ENCODE measurements at places on chromosomes 1 and 21.
A peak's percentile ranks its signal among the peaks of the same experiment; 100 is the strongest.

DNA sequence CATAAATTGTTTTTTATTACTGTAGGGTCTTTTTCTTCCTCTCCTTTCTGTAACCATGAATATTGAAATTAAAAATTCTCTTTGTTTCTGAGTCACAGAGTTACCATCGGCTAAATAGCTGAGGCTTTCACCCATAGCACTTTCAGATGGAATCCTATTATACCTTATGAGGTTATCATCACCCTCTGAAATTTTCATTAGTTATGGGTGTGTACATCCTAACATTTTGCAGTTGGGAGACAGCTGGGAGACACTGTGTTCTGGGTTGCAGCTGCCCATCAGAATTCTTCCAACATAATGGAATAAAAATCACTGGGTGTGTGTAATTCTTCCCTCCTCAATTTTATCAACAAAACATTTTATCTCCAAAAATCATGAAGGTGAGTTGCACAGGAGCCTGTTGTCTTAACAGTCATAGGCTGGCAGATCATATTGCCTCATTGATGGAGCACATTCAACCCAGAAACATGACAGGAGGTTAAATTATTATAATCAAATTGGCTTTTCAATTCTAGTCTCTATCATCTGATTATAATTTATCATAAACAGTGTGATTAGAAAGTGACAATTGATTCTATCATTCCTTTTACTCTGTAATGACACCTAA, 17.4 kb downstream of the CYYR1 start:
- DNase-seq, result no peak

GRCh38 chr1:228209657-228210056, 1.8 kb downstream of the OBSCN start:
- DNase-seq, result no peak

DNA sequence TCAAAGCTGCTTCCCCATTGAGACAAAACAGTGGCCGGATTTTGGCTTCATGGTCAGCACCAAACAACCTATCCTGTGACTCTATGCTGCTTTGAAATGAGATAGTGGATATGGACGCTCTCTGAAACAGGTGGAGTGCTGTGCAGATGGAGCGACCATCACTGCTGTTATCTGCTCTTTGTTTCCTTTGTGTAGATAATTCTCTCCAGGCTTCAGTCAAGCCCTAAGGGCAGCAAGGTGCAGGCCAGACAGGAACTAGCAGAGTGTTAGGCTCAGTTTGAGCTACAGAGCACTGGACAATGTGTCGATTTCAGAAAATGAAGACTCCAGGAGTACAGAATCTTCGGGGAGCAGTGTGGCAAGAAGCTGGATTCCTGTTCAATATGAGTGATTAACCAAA, 4.8 kb upstream of the IRF6 start:
- DNase-seq, result no peak

DNA sequence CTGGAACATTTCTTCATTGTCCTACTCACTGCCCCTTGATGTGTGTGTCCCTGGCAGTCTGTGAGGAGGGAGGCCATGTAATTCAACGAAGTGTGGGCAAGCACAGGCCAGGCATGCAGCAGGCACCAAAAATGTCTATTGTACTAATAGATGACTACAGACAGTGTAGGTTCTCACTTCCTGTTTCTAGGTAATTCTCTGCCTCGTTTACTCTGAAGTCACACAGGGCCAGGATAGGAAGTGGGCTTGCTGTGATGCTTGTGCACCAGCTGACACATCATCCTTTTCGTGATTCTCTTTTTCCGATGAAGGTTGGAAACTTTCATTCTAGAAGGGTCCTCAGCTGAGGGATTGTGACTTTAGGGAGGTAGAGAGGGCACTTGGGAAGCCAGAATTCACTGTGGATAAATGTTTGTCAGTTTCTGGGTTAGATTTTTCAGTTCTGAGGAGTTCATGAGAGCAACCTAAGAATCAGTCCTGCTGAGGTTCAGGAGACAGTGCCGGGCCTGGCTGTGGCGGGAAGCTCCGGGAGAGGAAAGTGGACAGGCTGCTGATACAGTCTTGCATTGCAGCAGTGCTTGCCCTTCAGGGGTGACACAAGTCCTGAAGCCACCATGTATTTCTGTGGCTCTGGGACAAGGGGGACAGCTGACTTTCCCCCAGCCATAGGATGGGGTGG, 4.3 kb upstream of the CSF1 start:
- peak; percentile 65 for DNase-seq

DNA sequence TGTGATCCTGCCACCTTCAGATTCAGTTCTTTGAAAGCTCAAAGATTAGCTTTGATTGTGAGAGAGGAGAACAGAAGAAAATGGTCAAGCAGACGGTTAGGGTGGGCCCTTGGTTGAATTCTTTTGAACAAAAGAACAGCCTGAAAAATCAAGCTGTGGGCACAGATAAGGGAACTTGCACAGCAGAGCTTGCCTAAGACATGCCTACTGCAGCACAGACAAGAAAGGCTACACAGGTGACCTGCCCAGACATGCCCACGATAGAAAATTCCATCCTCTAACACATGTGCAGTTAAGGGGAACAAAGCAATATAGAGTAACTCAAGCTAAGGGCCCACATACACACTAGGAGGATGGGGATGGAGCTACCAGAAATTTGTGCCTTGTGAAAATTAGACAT, 512.5 kb upstream of the LRRC7 start:
- DNase-seq, result no peak

DNA sequence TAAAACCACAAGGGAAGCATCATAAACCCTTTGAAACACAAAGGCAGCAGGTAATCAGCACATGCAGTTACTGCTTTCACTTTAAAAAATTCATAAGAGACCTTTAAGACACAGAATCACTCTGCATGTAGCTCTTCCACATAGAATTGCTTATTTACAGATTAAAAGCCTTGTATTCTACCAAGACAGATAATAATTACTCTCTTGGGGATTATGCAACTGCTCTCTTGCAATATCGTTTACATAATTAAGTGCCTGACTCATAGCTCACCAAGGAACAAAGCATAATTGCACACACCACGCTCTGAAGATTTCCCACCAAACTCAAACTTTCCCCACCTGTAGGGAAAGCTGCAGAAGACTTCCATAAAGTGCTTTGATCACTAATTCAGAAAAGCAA, 87.9 kb downstream of the VAV3 start:
- DNase-seq, result no peak

GRCh38 chr1:231626951-231627614, 493 bp downstream of the DISC1 start:
- DNase-seq, result peak; percentile 67

GRCh38 chr1:94382201-94382600, 36.0 kb upstream of the ABCD3 start:
- no peak for DNase-seq

DNA sequence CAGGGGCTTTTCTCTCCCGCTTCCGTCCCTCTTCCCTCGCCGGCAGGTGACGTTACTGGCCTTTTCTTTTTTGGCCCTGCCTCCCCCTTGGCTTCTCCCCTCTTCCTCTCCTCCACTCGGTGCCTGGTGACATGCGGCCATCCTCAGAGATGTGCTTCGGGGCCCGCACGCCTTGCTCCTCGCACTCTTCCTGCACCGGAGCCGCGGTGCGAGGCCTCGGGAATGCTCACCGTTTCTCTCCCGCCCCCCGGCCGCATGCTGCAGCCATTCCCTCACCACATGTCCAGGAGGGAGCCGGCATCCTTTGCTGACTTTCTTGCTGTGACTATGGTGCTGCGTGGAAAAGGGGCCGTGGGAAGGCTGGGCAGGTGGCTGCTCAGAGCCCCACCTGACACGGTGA, 39.3 kb downstream of the PDE9A start:
- no peak for DNase-seq

GRCh38 chr1:223231011-223231572, 88.0 kb upstream of the TLR5 start:
- DNase-seq, result no peak

GRCh38 chr1:111535256-111536191, 32.1 kb upstream of the ADORA3 start:
- no peak for DNase-seq

GRCh38 chr1:106912131-106912530, 144.3 kb upstream of the PRMT6 start:
- DNase-seq, result no peak

- no peak for DNase-seq
These were observed 104.4 kb downstream of the GLIS1 start for GRCh38 chr1:53634571-53634979.

GRCh38 chr1:152777510-152778137, 2.7 kb downstream of the LCE1F start:
- DNase-seq, result peak; percentile 20

- DNase-seq, result peak; percentile 66
These were observed 648 bp upstream of the ADAR start for GRCh38 chr1:154608397-154609270.

GRCh38 chr1:25809283-25809926, 9.4 kb downstream of the SELENON start:
- no peak for DNase-seq

DNA sequence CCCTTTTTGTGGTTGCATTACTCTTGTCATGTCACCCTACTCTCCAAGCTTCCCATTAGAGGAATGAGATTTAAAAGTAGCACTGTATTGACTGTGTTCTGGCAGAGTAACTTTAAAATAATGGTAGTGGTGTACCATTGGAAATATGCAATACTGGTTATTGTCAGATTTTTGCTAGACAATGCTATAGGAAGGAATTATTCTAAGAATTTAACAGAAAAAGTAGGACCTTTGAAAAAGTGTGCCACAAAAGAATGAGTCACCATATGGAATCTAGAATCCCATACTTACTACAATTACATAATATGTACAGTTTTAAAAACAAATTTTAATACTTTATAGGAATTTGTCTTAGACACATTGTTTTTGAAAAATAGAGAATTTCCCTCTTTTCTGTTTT, 13.8 kb downstream of the MIER1 start:
- DNase-seq, result no peak

DNA sequence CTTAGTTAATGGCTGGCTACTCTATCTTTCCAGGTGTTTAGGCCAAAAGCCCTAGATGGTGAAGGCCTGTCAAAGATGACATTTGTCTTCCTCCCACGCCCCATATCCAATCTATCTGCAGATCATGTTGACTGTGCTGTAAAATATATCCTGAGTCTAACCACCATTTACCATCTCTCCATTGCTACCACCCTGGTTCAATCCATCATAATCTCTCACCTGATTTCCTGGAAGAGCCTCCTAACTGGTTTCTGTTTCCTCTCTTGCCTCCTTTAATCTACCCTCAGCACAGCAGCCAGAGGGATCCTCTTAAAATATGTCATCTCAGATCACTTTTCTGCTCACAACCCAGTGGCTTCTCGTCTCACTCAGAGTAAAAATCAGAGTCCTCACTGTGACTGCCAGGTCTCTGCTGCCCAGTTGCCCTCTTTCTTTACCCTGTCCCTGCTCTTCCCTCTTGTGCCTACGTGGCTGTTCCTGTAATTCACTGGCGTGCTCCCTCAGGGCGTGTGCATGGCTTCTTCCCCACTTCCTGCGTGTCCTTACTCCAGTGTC, 17.8 kb downstream of the TMEM50A start:
- no peak for DNase-seq

GRCh38 chr1:54112705-54113368, 40.0 kb downstream of the CDCP2 start:
- no peak for DNase-seq

DNA sequence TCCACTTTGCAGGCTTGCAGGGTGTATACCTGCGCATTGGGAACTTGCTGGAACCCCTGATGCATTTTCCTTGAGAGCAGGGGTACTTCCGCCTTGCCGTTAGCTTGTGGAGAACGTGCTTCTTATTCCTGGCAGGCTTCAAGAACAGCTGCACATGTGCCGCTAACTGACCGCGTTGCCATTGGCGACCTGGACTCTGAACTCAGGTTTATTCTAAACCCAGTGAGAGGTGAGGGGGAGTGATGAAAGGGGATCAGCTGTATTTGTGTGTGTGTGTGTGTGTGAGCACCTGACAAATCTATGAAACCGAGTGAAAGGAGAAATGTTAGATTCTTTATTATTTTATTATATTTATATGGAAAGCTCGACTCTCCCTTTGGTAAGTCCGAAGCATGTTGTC, 128.6 kb downstream of the HUNK start:
- no peak for DNase-seq

GRCh38 chr1:226248796-226249195, 25.3 kb downstream of the MIXL1 start:
- no peak for DNase-seq

DNA sequence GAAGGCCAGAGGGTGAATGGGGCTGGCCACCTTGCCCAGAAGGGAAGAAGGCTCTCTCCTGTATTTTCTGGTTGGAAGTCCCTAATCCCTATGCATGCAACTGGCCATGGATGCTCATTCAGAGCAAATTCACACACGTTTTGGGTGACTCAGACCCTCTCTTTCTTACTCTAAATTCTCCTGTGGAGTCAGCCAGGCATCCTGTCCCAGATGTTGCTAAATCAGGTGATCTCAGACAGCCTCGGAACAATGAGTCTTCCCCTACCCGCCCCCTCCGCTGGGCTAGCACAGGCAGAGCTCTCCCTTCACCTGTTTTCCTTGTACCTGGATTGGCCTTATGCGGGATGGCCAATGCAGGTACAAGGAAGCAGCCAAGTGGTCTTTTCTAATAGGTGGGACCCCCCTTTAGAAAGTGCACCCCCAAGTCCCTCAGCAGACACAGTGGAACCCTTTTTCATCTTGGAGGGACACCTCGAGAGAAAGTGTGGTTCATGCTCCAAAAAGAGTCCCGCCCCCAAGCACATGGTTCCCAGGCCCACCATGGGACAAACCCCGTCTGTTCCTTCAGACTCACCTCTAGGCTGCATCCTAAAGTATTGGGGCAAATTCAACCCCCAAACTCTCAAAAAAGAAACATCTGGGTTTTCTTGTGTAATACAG, 8.6 kb downstream of the S100A6 start:
- no peak for DNase-seq

- no peak for DNase-seq
These were observed 22.3 kb upstream of the AGPAT3 start for GRCh38 chr21:43842742-43843141.

GRCh38 chr1:165487921-165488320, 43.0 kb upstream of the RXRG start:
- DNase-seq, result no peak

- DNase-seq, result no peak
These were observed 38.0 kb downstream of the LAMC1 start for GRCh38 chr1:183061194-183061593.

DNA sequence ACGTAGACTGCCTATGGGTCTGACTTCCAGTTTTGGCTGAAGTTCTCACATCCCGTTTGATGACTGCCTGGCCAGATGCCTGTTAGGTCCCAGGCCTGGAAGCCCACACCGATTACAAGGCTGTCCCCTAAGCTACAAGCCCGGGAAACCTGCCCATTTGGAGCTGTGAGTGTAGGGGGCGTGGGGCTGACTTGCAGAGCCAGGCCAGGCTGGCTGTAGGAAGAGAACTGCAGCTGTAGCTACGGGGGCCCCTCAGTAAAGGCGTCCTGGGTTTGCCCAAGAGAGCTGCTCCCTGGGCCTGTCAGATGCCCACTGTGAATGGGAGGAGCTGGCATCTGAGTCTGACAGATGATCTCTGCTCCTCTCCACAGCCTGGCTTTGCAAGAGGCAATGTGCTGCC, 199.7 kb downstream of the CAMTA1 start:
- no peak for DNase-seq

DNA sequence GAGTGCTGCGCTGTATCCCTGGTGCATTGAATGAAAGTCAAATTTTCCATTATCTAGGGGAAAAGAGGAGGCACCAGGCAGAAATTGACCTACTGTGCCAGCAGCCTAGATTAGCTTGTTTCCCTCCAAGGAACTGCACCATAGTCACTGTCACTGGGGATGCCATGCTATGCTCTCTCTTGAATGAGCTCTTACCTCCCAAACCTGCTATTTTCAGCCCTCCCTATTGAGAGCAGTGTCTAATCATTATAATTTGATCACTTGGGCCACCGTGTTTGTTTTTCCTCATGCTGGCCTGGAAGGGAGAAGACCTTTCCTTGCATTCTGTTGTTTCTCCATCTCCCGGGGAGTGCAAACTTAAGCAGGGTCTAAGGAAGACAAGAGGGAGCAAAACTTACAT, 492.9 kb downstream of the SIPA1L2 start:
- DNase-seq, result no peak
